ENCODE measurements at places on chromosomes 2 and 18. TPM values are rescaled to one million over a fixed set of nuclear protein-coding genes. Genes with fewer than 3 reads are reported as not detected.

- no peak for DNase-seq
Observed at GRCh38 chr2:60840880-60841279, 40.5 kb upstream of the REL start.

Gene ZNF142
- 48.7 TPM for total RNA-seq

Gene ODC1
- total RNA-seq, result 161 TPM

Gene LRRFIP1
- total RNA-seq, result 254 TPM

DNA sequence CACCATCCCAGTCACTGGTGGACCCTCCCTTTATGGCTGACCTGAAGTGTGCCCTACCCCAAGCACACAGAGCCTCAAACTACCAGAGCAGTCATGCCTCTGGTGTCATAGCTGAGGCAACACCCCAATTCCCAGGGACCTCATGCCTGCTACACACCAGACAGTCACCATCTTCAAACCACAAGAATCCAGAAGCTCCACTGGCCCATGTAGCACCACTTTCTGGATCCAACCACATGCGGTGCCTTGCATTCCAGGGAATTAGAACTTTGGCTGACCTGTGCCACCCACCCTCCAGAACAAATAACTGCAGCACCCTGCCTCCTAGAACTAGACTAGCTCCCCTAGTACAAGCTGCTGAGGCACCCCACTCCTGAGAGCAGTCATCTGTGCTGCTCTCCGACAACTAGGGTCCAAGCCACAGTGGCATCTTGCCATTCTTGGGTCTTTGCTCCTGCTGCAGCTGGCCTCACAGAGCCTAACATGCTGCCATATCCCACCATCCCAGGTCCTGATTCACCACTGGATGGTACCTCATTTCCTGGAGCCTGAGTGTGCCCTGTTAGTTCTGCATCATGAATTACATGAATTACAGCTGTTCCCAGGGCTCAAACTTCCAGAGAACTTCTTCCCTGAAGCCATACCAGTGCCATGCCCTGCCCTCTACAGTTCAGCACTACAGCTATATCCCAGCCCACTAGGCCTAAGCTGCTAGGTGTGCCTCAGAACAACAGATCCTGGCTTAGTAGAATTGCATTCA, 243.8 kb upstream of the CHST9 start:
- no peak for DNase-seq

All from activated T-helper 2 cell treated with anti-CD3 and anti-CD28 coated beads, Interferon-gamma antibody, Interleukin-2, Interleukin-4, amounts not matched to agents 10 μg/mL and 5 μg/mL and 100 μg/mL, durations not matched to agents 14 hours and 24 hours and 36 hours (primary cell).